SW 1271 (cell line): ENCODE measurements at places on chromosomes 16 and 17.
A peak's percentile ranks its signal among the peaks of the same experiment; 100 is the strongest.

GRCh38 chr16:57818377-57819064, 16.2 kb upstream of the KIFC3 start:
- DNase-seq, result no peak

DNA sequence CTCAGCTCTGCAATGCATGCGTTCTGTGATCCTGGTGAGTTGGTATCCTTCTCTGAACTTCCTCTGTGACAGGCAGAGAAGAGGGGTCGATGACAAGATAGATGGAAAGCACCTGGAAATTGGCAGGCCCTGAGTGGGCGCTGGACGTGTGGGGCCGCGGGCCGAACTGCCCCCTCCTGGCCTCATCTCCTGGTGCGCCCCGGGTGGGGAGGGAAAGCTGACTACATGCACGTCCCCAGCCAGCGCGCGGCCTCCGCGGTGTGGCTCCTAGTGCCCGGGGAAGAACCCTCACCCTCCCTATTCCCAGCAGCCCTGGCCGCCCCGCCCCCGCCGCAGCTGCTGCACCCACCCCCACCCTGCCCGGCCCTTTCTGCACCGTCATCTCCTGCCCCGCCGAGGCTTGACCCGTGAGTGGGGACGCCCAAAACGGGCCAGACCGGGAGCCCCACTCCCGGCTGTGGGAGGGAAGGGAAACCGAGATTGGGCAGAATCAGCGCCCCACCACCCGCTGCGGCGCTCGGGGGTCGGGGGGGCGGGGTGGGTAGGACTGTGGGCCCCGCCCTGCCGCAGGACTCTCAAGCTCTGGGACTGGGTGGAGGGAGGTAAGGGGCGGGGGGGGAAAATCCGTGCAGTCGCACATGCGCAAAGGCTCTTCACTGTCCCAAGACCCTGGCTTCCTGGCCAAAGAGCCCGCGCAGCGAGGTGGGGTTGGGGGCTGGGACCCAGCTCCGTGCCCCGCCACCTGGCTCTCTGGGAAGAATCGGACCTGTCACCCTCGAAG, at the start of gene NOL3:
TSS of gene NOL3 (plus strand) at position 371 of the 781 bp plus-strand sequence.
- DNase-seq, result peak; percentile 84

DNA sequence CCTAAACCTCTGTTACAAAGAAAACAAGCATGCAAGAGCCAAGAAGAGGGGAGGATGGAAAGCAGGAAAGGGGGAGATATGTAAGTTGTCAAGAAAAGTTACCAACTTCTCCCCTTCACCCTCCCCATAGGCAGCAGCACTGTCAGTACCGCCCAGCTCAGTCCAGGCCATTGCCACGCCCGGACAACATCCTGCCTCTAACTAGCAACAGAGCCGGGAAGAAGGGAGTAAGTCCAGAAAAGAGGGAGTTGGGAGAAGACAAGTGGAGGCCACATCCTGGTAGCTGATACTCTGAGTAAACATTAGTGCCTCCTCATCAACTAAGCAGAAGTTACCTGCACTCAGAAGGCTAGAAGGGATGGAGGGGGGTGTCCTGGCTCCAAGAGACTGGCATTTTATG, 113.6 kb downstream of the SMG6 start:
- peak; percentile 26 for DNase-seq

- DNase-seq, result no peak
Measured at GRCh38 chr16:67406111-67406971, 9.9 kb downstream of the ZDHHC1 start.

DNA sequence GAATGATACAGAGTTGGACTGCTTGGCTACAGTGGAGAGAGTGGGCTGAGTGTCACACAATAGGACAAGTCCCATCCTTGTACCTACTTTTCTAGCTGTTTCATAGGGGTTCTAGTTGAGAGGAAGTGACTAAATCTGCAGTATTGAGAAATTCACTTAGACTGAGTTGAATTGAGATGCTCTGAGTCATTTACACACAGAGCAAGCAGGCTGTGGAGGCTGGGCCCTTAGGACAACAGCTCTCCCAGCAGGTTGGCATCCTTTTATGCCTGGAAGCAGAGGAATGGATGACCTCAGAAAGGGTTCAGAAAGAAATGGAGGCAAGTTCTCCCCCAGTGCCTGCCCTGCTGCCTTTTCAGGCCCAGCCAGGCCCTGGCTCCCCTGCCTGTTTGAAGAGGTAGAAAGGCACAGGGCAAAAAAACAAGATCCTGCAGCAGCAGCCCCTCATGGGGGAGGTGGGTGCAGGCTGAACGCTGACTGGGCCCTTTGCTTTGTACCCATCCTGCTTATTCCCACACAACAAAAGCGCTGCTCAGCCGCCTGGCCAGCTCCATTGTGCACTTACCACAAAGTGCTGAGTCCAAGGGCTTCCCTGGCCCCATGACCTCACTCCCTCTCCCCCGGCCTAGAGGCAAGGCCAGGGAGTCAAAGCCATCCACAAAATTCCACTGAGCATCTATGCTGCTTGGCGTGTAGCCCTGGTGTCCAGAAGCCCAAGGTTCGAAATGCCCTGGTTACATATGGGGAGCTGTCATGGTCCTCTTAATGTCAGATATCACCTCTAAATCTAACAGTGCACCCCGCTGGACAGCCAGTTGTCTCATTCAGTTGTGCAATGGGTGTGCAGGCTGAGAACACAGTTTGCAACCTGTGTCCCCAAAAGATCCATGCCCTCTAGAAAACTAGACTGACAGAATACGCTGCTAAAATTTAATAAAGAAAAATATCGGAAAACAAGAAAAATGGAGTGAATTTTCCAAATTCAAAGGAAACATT, 5.4 kb upstream of the CRYBA1 start:
- peak; percentile 87 for DNase-seq

- DNase-seq, result no peak
Measured at GRCh38 chr16:79348521-79349306, 251.8 kb downstream of the MAF start.

DNA sequence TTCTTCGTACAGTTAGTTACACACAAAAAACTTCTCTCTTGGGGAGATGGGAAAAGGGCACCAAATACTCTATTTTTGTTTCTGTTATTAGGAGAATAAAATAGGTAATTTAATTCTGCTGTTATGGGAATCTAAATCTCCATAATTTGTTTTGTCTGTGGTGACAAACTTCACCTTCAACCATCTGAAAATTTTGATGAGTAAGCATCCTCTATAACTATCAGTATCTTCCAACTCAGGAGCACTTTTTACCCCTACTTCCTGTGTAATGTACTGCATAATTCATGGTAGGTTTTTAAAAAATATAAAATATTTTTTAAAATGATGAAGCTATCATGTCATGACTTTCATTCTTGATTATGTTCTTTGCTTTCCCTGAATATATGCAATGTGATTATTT, 33.6 kb upstream of the CNTNAP4 start:
- DNase-seq, result no peak

DNA sequence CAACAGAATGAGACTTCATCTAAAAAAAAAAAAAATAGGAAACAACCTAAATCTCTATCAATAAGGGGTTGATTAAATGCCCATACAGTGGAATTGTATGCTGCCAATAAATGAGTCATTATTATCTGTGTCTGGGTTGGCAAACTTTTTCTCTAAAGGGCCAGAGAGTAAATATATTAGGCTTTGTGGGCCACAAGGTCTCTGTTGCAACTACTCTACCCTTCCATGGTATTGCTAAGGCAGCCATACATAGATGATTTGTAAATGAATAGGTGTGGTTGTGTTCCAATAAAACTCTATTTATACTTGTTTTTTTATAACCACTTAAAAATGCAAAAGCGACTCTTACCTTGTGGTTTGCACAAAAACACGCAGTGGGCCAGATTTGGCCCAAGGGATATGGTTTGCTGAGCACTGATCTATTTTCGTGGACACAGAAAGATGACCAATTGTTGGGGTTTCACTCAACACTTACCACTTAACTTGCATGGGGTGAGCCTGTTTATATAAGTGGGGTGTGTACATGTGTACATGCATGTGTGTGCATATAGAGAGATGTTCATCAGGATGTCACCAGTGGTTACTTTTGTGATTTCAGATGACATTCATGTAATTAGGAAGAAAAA, 12.4 kb upstream of the IL4R start:
- DNase-seq, result no peak

DNA sequence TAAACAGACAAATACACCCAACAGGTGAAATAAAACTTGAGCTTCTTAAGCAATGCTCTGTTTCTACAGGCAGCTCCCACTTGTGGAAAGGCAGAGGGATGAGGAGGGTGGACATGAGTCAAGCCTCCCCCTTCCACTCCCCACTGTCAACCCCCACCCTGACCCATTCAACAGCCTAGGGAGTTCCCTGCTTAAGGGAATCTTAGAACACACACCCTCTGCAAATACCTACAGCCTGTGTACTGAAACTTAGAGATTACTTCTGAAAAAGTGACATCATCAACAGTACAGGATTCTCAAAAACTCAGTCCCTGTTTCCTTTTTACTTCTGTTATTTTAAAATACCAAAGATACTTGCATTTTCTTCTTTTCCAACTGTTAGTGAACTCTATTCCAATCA, 345.4 kb downstream of the SOX9 start:
- DNase-seq, result peak; percentile 13

- no peak for DNase-seq
Measured at GRCh38 chr16:74944466-74944865, 40.5 kb downstream of the WDR59 start.

- no peak for DNase-seq
Measured at GRCh38 chr16:67474551-67475455, 6.2 kb downstream of the ATP6V0D1 start.

- DNase-seq, result no peak
Measured at GRCh38 chr16:30813821-30814189, 26.8 kb upstream of the ZNF629 start.

- DNase-seq, result no peak
Measured at GRCh38 chr17:1171953-1172352, 7.8 kb downstream of the ABR start.

DNA sequence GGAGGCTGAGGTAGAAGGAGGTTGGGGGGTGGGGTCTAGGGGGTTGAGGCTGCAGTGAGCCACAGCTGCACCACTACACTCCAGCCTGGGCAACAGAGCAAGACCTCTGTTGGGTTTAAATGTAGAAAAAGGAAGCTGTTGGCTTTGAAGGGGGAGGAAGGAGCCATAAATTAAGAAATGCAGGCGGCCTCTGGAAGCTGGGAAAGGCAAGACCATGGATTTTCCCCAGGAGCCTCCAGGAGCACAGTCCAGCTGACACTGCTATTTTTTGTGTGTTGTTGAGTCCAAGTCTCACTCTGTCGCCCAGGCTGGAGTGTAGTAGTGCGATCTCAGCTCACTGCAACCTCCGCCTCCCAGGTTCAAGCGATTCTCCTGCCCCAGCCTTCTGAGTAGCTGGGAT, 15.9 kb downstream of the LITAF start:
- DNase-seq, result no peak

DNA sequence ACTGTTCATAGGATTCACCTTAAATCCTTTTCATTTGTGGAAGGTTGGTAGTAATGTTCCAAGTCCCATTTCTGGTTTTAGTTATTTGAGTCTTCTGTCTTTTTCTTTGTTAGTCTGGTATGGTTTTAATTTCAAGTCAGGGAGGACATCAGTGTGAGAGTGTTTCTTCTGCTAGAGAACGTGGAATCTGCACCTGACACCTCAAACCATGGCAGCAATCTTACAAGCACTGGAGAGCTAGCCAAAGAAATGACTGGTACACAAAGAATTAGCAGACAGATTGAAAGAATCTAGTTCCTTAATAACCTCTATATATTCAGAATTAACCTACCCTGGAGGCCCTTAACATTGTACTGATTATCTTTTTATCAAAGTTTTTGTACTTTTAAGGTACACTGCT, 50.2 kb downstream of the CHCT1 start:
- DNase-seq, result no peak

DNA sequence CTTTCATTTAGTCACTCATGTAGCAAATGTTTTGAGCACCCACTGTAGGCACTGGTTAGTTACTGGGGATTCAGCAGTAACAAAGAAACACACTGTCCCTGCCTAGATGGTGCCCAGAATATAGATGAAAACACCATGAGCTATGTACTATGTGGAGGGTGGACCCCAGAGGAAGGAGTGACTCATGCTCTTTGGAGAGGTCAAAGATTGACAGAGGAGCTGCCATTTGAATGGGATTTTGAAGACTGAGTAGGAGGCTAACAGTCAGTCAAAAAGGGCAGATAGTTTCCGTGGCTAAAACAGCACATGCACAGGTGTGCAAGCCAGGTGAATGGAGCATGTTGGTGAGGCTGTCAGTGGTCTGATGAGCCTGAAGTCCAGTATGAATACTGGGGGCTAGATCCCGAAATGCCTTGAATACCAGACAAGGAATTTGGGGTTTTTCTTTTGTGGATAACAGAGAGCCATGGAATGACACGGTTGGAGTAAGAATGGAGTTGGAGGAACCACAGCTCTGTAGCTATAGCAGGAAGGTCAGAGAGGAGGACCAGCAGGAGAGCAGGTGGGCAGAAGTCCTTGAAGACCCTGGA, 6.1 kb downstream of the IL21R start:
- peak; percentile 8 for DNase-seq
